ENCODE measurements at places on chromosomes 1 and 21. TPM values are rescaled to one million over a fixed set of nuclear protein-coding genes. Genes with fewer than 3 reads are reported as not detected.

NTMT2 gene
- not detected for total RNA-seq

SLC25A24 gene
- 25.7 TPM for total RNA-seq

FAM229A gene
- total RNA-seq = 4.4 TPM

NCAM2 gene
- total RNA-seq = 5.5 TPM

S100A14 gene
- not detected for total RNA-seq

EDARADD gene
- 0.24 TPM for total RNA-seq

CNTN2 gene
- total RNA-seq = 0.14 TPM

MAN1C1 gene
- total RNA-seq = 15.0 TPM

CD48 gene
- total RNA-seq = 5.6 TPM

HSD3B1 gene
- total RNA-seq = not detected

SLC26A9 gene
- not detected for total RNA-seq
